ENCODE measurements at places on chromosomes 3 and 15. TPM values are rescaled to one million over a fixed set of nuclear protein-coding genes. Genes with fewer than 3 reads are reported as not detected.

DNA sequence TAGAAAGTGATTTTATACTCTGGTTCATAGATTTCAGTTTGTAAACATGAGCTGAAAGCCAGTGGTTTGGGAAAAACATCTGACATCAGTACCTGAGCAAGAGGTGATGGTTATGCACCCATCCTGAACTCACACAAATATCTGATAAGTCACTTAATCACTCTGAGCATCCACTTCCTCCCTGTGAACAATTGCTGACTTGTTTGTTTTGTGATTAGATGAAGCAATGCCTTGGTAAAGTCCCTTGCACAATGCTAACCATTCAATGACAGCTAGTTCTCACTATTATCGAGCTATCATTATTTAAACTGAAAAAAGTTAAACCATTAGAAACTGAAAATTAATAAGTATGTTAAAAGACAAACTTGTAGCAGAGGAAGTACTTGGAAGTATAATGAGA, 303.0 kb downstream of the PLOD2 start:
- DNase-seq = no peak

GRCh38 chr3:127570520-127570919, 20.0 kb downstream of the TPRA1 start:
- no peak for DNase-seq

GRCh38 chr3:69082361-69082760, 2.2 kb upstream of the UBA3 start:
- no peak for DNase-seq

The CCDC33 gene
- total RNA-seq = not detected

DNA sequence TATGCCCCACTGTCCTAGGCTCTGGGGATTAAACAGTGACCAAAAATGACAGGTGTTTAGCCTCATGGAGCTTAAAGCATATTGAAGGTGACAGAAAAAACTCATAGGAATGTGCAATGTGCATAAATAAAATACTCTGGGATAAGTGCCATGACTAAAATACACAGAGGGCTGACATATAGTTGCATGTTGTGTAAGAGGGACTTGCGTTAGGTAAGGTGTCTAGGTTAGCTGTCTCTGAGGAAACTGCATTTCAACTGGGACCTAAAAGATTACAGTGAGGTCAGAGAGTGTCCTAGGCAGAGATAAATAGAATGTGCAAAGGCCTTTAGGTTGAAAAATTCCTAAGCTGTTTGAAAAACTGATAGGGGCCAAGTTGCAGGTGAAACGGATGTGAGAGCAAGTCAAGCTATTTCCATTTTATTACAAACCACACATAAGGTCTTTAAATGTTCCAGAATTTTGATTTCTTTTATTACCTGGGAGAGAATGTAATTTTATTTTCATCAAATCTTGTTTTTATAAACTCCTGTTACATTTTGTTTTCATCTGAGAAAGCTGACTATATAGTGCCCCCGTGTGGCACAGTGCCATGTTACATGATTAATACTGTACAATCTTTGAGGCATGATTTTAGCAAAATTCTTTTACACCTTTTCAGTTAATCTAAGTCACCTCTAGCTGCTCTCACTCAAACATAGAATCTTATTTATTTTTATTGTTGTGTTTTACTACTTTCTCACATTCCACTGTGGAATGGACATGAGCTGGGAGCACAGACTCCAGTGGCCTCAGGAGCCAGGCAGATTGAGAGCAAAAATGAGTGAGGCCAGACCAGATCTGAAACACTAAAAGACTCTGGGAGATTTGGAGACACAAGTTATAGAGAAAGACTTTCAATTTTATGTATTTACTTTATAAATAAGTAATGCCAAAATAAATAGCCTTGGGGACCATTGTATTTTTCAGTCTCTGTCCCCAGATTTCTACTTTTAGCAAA, 259.6 kb upstream of the ZNF717 start:
- DNase-seq = no peak

DNA sequence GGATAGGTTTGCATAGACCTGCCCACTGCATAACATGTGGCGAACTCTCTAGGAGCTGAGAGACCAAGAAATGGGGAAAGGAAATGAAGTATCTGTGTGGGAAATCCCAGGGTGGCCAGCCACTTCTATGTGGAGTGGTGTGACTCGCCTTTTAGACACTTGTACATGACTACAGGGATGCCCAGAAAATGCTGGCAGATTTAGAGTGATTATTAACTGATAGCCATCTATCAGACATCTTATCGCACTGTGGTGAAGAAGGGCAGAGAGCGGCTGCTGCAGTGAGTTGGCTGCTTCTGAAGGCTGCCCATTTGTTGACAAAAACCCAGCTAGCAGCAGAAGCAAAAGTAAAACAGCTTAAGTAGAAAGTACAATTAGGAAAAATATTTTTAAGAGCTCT, 18.1 kb upstream of the STAC start:
- DNase-seq = no peak

The MGA gene
- 37.3 TPM for total RNA-seq

DNA sequence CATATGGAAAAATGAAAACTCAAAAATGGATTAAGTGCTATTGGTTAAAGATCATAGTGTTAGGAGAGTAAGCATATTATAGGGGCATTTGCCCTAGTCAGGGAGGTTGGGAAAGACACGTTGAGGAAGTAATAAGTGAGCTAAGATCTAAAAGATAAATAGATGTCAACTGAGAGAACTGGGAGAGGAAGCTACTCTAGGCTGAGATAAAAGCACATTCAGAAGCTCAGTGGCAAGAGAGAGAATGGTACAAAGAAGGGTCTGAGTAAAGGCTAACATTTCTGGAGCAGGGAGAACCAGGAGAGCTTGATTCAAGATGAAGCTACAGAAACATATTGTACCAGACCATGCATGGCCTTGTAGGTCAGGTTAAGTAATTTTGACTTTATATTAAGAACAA, 63.9 kb downstream of the TRPC1 start:
- no peak for DNase-seq

DNA sequence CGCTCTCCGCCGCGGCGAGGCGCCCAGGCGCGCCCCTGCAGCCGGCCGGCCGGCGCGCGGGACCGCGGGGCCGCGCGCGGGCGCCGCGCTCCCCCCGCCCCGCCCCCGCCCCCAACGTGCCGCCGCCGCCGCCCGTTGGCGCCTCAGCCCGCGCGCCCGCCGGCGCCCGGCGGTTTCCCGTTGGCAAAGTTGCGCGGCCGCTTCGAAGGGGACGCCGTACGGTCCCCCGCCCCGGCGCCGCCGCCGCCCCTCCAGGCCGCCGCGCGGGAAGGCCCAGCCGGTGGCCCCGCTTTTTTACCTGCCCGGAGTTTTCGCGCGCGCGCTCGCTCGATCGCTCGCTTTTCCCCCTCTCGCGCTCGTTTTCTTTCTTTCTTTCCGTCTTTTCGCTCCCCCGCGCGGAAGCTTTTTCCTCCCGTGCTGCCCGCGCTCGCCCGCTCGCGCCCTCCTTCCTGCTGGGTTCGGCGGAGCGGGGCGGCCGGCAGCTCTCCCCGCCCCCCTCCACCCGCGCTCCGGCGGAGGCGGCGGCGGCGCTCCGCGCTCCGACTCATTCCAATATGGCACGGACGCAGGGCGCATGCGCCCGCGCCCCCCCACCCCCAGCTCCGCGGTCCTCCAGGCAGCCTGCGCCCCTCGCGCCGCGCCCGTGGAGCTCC, at the start of gene SFMBT1:
Gene SFMBT1 (minus strand): TSS at position 556 of the 653 bp plus-strand sequence. CDS start 76,945 bp downstream, outside the sequence.
- DNase-seq = no peak

DNA sequence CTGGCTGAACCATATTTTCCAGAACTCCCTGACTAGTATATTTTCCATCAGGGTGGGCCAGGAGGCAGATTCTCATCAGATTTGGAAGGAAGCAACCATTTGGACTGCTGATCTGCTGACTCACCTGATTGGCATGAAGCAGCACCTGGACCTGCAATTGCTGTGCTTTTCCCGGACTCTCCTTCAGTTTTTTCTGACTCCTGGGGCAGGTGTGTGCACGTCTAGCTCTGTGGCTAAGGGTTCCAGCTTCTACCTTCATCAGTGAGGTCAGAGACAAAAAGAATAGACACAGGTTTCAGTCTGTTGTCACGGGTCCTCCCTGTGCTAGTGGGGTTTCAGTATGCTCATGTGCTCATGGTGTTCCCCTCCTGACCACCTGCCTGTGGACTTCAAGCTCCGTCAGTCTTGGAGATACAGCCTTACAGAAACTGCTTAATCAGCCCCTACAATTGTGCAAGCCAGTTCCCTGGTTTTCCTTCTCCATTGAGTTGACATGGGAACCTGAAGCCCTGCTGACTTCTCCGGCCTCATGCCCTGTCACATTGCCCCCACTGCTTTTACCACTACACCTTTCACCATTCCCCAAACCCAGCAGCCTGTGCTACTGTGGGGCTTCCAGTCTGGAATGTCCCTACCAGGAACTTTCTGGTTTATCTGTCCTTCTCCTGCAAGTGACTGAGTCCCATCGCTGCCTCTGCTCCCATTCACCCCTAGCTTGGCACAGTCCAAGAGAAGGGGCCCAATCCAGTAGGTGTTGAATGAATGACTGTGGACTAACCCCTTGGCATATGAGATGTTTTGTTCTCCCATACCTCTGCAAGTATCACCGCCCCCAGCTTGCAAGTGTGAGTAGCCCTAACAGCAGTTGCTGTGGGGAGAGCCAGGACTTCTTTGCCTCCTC, 31.7 kb downstream of the HMCES start:
- no peak for DNase-seq

The CEP19 gene
- total RNA-seq = 1.2 TPM

The ERC2 gene
- total RNA-seq = 6.2 TPM

The MB21D2 gene
- total RNA-seq = 3.2 TPM

DNA sequence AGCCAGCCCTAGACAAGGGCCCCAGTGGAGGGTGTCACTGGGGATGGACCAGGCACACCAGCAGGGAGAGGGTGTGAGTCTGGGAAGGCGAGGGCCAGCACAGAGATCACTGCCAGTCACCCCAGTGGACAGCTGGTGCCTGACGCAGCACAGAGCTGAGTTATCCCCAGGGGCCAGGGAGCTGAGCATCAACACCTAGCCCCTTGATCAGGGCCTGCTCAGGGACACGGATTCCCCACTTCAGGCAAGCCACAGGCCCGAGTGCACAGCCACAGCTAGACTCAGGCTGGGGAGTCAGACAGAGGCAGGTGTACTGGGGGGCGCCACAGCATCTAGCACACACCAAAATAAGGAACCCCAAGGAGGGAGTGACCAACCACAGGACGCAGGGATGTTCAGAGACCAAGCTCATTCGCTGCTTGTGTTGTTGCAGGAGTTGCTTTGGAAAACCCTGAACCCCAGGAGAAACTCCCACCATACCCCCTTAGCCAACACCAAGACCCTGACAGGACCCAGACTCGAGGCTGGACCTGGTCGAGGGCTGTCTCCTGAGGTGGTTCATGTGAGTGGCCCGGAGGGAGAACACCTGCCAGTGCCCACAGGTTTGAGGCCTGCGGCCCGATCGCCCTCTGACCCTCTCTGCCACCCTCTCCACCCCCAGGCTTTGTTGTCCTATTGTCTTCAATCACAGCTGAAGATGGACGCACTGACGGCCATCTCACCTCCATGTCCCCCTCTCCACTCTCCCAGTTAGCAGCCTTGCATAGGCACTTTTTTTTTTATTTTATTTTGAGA, 146.8 kb downstream of the TPRA1 start:
- DNase-seq = peak; percentile 59

DNA sequence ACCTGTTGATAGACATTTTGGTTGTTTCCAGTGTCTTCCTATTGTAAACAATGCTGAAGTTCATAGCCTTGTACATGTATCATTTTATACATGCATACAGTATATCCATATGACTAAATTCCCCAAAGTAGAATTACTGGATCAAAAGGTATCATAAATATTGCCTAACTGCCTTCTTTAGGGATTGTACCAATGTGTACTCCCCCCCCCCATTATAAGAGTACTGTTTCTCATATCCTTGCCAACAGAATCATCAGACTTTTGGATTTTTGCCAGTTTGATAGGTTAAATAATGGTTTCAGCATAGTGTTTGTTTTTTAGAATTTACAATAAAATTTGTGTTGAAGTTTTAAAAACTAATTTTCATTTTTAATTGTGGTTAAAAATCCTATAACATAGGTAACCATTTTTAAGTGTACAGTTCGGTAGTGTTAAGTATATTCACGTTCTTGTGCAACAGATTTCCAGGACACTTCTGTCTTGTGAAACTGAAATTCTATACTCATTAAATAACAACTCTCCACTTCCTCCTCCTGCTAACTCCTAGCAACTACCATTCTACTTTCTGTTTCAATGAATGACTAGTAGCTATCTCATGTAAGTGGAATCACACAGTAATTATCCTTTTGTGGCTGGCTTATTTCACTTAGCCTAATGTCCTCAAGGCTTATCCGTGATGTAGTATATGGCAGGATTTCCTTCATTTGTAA, 30.8 kb upstream of the MAP3K13 start:
- DNase-seq = no peak

The RTP1 gene
- total RNA-seq = not detected

- no peak for DNase-seq
Measured at GRCh38 chr15:71730277-71731144, 79.8 kb upstream of the NR2E3 start.

The LYSMD2 gene
- total RNA-seq = 6.9 TPM

GRCh38 chr3:174270841-174271240, 588.3 kb upstream of the NAALADL2 start:
- DNase-seq = no peak

DNA sequence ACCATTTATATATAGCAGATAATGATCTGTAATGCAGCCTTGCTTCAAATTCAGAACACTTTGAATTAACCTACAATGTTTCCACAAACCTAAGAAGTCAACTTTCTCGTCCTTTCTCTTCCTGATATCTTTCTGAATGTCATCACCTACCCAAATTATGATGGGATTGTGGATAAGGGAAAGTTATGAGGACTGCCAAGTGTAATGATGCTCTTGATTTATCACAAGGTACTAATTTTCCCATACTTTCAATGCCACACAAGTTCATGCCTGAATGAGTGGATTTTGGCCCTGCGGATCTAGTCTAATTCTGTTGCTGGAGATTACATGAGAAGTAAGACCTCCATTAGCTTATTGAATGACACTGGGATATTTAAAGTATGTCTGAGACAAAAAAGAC, 82.6 kb upstream of the NANOGP8 start:
- DNase-seq = no peak
